NCI-H510A treated with DMSO at 0.1 percent for 48 hours (cell line): ENCODE measurements at places on chromosomes 3 and 15.

GRCh38 chr15:91865950-91866349, 12.4 kb downstream of the SLCO3A1 start:
- DNase-seq, result no peak

DNA sequence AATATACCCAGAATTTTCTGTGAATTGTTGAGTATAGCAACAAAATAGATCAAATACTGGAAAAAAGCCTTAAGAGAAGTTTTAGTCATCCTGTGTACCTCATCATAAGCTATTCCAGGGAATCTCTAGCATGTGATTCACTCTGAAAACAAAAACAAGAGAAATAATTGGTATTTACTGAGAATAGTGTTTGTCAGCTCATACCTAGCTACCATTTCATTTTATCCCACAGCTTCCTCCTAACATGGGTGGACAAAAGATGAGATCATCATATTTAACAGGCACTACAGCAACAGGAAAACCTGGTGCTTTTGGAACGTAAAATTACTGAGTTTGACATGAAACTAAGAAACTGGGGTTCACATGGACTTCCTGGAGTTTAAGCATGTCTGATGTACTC, 753.5 kb upstream of the NECTIN3 start:
- DNase-seq, result no peak

DNA sequence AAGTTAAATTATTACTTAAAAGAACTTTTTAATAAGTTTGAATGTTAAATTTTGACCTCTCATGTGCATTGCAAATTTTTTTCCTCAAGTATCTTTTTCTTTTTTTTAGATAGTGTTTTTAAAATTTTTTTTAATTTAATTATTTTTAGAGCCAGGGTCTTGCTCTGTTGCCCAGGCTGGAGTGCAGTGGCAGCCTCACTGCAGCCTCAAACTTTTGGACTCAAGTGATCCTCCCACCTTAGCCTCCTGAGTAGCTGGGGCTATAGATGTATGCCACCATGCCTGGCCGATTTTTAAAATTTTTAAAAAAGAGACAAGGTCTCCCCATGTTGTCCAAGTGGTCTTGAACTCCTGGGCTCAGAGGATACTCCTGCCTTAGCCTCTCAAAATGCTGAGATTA, 14.4 kb downstream of the PDE8A start:
- no peak for DNase-seq

DNA sequence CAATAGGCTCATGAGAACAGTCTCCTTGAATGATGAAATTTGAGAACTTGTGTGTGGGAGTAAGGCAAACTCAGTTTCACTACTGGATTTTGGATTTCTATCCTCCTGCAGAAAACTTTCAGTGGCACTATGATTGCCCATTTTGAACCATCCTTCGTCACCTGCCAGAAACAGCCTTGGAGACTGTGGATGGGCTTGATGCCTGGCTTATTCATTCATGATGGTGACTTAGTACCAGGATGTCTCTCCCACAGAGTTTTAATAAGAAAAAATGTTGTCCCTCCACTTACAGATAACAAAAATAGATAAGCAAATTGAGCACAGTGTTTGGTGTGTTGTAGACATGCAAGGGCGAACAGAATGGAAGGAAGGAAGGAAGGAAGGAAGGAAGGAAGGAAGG, 53.5 kb upstream of the CPNE4 start:
- DNase-seq, result no peak

DNA sequence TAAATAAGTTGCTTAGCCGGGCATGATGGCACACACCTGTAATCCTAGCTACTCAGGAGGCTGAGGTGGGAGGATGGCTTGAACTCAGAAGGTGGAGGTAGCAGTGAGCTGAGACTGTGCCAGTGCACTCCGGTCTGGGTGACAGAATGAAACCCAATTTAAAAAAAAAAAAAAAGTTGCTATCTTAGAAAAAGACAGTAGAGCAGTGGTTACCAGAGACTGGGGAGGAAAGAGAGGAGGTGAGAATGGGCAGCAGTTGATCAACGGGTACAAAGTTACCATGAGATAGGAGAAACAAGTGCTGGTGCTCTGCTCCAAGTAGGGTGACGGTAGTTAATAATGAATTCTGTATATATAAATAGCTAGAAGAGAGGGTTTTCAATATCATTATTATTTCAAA, 821 bp upstream of the CCR2 start:
- no peak for DNase-seq

DNA sequence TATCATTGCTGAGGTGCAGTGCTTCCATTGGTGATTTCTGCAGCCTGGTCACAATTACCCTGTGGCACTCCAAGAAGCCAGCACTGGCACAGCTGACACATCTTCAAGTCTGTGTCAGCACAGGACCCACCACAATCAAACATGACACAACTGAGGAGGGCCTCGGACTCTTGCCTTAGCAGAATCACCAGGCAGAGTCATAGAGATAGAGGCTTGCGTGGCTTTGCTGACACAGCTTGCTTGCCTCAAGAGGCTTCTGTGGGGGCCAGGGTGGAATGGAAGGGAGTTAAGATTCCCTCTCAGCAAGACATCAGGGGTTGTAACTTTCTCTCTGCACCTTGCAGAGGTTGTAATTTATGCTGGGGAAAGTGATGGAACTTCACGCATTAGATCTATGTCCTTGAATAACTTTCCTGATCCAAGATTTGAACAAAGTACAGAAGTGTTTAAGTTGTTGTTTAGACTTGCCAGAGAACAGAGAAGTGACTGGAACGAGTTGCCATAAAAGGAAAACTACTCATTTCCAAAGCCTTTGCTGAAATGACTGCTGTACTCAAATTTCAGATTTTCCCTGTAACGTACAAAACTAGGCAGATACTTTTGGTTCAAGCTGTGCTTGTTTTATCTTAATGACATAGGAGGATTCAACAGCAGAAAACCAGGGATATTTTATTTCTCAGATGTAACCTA, 170.7 kb downstream of the DIPK2A start:
- DNase-seq, result no peak

DNA sequence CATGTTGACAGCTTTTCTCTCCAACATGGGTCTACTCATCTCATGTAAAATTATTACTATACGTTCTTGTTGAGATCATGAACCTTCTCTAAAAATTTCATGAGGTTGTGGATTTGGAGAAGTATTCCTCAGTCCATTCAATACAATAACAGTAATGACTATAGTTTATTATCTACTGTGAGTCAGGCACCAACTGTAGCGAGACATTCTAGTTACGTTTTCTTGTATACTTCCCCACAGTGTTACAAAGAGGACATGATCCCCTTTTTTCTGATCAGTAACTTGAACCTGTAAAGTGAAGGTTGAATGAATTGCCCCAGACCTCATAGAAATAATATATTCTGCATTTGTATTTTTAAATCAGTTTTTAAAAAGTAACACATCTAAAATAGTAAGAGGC, 76.4 kb downstream of the AKAP13 start:
- no peak for DNase-seq

- DNase-seq, result no peak
Observed at GRCh38 chr3:158205994-158206393, 96.1 kb downstream of the RSRC1 start.
